Mucosa of gallbladder (tissue), 1 donor: ENCODE measurements at places on chromosomes 5 and 9. TPM values are rescaled to one million over a fixed set of nuclear protein-coding genes. Genes with fewer than 3 reads are reported as not detected.

DNA sequence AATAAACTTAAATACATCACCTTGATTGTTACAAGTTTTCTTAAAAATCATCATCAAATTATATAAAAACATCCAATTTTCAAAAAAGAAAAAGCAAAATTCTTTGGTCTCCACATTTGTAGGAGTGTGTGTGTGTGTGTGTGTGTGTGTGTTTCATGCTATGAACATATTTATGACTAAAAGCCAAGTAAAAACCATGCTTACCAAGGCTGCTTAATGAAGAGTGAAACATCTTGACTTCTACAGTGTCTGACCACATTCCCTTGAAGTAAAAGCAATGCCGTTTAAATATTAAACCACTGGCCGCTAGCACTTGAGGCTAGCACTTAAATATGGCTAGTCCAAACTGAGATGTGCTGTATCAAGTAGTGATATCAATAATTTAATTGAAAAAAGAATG is 549.1 kb upstream of the CCNG1 start:
- DNase-seq = no peak

RXRA gene
- 106 TPM for total RNA-seq

DNA sequence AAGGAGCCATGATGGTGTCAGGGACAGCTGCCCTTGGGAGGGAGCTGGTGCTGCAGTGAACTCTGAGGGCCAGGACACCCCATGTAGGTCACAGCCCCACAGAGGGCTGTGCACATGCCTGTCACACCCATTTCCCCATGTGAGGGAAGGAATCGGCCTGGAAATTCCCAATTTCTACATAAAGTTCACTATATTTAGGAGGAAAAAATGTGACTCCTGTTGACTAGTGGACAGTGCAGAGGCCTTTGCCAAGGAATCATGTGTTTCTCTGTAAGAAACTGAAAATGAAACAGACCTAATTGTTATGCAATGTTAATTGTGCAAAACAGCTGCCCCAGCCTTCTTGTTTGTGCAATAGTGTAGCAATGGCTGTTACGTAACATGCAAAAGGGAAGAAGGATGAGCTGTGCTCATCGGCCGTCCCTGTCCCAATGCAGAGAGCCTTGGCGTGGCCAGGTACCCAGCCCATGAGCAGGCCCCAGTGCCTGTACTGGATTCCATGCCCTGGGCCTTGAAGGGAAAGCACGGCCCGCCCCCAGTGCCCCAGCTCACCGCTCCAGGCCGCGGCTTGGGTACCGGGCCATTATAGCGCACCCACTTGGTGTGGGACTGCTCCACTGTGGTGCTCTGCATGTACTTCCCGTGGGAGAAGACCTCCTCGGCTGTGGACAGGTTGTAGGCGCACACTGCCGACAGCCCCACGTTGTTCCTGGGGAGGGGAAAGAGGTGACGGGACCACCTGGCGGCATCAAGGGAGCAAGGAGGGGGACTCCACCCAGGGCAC is 70.0 kb downstream of the SECISBP2 start:
- peak; percentile 60 for DNase-seq

ADAMTS13 gene
- total RNA-seq = 7.1 TPM

- no peak for DNase-seq
Observed at GRCh38 chr5:109692852-109693251, 3.1 kb downstream of the MAN2A1 start.

DNA sequence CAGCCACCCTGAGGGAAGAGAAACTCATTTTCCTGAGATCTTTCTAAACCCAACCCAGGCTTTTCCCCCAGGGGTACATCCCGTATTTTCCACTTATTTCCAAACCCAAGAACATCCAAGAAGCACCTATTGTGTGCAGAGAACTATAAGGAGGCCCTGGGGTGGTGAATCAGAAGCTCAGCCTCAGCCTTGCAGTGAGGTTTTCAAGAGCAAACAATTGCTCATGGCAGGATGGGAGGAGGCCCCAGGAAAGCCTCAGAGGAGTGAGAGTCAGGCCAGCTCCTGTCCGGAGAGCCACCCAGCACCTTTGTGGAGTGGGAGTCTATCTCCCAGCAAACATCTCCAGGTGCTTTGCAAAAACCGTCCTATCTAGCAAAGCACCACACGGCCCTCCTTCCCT is 19.2 kb downstream of the NIPAL4 start:
- DNase-seq = no peak
